ENCODE measurements at places on chromosomes 16 and 17.

GRCh38 chr16:76634847-76635697 is 357.9 kb downstream of the CNTNAP4 start:
- no peak for DNase-seq

DNA sequence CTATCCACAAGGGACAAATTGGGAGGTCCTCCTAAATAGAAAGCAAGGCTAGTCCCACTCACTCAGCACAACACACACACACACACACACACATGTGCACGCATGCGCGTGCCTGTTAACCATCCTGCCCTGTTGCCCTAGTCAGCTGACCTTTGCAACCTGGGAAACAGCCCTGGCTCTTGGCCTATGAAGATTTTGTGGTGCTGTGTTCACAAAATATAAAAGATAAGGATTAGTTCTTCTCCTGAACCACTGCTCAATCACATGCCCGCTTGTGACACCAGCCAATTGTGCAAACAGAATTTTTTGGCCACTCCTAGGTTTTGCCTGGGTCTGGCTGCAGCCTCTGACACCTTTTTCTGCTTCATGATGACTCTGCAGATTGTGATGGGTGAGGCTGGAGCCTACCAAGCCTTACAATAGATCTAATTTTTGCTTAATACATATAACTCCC is 3.3 kb upstream of the CES1 start:
- DNase-seq, result no peak

DNA sequence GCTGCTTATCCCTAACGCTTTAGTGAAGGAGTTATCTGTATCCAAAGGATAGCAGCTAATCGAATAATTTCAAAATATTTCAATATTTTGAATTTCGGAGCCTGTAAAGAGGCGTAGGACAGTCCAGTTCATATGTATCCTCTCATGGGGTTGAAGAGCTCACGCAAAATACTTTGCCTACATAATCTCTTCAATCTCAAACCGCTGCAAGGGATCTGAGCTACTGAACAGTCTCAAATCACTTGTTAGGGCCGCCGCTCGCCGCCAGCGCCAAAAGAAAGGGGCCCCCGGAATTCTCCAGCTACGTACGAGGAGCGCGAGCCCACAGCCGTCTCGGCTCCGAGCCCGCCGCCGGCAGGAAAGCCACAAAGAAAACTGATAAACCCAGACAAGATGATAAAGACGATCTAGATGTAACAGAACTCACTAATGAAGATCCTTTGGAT is 601 bp upstream of the RFWD3 start:
- DNase-seq, result no peak

- no peak for DNase-seq
These were observed 426.0 kb upstream of the CDH11 start for GRCh38 chr16:65547772-65548446.

DNA sequence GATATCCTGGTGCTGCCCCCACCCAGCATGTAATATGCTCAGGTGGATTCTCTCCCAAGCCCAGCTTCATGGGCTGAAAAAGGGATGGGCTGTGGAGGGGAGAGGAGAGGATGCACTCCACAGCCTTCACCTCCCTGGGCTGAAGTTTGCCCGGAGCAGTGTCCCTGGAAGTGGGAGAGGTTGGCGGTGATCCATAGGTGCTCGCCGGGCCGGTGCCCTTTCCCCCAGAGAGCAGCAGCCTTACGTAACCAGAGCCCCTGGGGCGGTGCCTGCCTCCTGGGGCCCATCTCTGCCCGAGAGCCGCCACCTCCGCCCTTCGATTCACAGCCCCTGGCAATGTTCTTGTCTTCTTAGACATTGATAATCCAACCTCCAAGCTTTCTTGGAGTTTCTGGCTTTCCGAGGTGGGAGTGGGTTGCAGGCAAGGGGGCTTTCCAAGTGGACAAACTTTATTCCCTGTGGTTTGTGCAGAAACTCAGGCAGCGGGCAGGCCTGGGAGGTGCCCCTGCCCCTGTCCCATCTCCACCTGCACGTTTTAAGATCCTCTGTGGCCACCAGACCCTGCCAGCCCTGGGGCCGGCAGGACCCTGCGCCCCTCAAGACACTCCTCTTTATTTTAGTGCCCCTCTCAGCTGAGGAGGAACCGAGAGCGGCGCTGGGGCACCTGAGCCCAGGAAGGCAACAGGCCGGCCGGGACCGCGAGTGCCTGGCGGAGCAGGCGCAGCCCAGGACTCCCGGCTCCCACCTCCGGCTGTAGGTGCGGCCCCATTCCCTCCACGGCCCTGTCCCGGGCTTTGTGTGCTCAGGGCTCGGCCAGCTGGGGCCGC is 3.1 kb upstream of the WDR90 start:
- no peak for DNase-seq

DNA sequence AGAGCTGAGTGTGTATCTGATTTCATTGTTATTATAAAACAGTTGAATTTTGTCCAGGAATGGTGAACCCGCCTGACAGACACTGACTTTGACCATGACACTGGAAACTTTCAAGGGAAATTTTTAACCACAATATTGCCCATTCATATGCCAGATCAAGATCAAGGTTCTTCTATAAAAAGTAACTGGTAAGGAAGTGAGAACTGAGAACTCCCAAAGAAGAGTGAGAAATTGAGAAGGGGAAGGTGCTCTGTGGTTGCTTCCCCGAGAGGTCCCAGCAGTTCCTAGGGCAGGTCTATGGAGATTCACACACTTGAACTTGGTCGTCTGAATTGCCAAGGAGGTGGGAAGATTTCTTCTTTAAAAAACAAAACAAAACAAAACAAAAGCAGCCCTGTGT is 27.3 kb downstream of the SLC6A4 start:
- DNase-seq, result no peak

DNA sequence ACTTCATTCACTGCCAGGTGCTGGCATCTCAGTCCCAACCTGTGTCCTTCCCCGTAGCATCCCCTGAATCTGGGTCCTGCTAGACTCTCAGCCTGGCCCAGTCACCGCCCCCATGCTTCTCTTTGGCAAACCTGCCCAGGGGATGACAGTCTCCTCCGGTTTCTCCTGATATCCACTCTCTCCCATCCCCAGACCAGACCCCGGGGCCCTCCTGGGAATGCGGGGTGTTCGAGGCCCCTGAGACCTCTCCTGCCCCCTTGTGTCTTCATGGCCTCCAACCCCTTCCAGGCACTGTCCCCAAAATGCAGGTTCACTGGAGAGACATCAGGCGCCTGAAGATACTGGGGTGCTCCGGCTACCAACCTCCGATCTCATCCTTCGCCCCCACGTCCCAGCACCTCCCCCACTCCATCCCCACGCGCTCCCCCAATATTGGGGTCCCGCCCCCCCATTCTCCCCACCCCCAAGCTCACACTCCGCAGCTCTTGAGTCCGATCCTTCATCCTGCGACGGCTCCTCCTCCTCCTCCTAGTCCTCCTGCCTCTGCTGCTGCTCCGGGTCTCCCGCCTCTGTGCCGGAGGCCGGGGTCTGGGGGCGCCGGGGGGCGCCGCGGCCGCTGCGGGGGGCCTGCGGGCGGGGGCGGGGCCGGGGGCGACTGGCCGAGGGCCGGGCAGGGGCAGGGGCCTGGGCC is 399 bp downstream of the STX1B start:
- DNase-seq, result no peak

DNA sequence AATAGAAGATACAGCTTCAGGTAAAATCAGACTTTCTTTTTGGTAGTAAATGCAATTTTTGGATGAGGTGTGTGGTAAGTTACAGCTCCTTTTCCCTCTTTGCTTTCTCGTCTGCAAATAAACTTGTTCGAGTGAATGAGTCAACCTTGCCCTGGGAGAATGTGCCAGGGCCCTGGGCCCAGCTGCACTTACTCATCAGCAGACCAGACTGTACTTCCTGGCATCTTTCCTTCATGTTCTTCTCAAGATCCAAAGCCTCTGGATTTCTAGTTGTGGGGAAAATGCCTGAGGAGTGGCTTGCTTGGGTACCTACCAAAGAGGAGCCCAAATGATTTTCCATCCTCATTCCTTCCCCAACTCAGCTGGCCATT is 5.4 kb upstream of the G6PC1 start:
- no peak for DNase-seq

GRCh38 chr16:67961551-67961957 is 6.9 kb downstream of the SLC12A4 start:
- no peak for DNase-seq

DNA sequence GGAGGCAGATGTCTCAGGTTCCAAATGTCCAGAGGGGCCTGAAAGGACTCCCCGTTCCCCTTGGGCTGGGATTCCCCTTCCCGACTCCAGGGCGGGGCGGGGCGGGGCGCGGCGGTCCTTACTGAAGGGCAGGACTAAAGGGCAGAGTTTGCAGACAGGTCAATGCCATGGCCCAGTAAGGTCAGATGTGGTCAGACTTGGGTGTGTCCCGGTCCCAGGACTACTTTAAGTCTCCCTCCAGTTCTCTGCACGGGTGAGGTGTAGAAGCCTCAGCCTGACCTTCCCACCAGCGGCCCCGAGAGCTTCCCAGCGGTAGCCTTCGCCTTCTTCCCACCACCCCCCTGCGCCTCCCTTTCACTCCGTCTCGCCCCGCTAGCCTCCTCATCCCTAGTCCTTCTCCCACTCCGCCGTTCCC is 532 bp downstream of the KDM6B start:
- no peak for DNase-seq

GRCh38 chr16:89412811-89413210 is 77.5 kb downstream of the ANKRD11 start:
- no peak for DNase-seq

- DNase-seq, result no peak
These were observed 679.8 kb upstream of the KIF2B start for GRCh38 chr17:53142890-53143289.

GRCh38 chr17:81040791-81041337 is 5.9 kb downstream of the BAIAP2 start:
- DNase-seq, result no peak

- DNase-seq, result no peak
These were observed 1.9 kb downstream of the NQO1 start for GRCh38 chr16:69724414-69724873.

DNA sequence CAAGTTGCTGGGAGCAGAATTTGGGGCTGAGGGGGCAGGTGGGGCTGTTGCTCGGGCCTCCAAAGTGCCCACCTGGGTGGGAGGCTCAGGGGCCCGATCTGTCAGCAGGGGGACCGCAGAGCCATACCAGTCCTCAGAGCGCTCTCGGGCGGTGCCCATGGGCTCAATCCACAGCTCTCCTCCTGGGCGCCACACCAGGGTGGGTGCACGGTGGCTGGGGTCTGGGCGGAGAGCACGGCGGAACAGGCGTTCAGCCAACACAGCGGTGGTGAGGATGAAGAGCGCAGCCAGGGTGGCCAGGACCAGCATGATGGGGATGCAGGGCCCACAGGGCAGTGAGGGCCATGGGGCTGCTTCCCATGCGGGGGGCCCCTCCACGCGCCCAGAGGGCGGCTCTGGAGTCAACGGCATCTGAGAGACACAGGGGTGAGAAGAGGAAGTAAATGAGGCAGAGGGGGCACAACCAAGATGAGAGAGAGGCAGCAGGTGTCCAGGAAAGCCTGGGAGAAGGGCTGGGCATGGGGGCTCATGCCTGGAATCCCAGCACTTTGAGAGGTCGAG is 1.2 kb downstream of the C16orf54 start:
- DNase-seq, result no peak

DNA sequence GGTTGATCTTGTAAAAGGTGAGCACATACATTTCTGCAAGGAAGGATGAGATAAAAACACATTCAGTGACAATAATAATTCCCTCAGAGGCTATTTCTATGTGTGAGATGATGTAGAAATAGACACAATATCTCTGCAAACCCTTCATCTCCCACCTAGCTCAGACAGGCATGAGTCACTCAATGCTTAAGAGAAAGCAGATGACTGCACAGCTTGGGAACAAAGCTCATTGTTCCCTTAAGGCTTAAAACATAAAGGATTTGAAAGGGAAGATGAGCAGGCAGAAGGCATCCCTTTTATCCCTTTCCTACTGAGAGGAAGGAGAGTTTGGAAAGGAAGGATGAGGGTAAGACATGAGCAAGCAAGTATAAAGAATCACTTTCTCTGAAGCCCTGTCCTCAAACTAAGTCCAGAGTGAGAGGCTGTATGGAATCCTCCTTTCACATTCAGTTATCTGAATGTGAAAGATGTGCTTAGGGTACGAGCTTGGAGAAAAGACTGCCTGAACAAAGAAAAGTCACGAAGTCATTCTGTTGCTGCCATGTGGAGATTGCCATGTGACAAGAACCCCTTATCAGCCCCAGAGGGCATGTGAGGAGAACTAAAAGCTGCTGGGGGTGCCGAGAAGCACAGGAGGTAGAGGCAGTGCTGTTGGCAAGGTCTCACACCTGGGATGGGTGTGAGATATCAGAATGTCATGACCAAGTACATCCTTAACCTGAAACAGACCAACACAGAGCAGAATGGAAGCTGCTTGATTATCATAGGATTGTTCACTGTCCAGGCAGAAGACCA is 58.2 kb downstream of the CNTNAP4 start:
- no peak for DNase-seq

- no peak for DNase-seq
These were observed 11.5 kb upstream of the SRCIN1 start for GRCh38 chr17:38617074-38617860.

DNA sequence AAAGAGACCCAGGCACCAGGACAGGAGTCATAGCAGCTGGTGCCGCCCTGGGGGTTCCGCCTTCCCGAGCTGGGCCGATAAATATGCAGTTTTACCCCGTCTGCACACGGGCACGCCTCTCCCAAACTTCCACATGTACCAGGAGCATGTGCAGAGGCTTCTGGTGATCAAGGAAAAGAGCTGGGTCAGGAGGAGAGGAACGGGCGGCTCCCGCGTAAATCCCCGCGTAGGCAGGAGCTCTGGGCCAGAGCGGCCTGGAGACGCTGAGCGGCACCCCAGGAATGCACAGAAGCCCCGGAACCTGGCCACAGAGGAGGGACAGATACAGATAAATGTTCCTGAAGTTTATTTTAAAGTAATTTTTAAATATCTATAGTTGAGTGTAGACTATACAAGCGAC is 46.6 kb upstream of the METRNL start:
- no peak for DNase-seq

- no peak for DNase-seq
These were observed 2.7 kb upstream of the CEMP1 start for GRCh38 chr16:2533912-2534311.

- no peak for DNase-seq
These were observed 52.5 kb downstream of the SHISA6 start for GRCh38 chr17:11293480-11293879.

DNA sequence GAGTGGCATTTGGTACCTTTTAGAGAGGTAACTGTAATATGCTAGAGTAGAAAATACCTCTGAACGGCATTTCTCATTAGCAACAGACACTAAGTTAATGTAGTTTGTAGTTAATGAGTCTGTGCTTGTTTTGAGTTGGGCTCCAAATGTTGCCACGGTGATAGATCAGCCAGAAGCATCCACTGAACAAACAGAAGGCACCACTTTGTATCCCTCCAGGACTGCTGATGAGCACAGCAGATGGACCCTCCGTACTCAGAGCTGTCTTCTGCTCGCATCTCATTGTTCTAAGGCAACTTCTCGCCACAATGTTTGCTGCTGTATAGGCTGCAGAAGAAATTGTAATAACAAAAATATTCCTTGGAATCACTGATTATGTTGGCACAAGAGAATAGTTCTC is 56.1 kb downstream of the TNRC6C start:
- no peak for DNase-seq

All from activated CD4-positive, CD25-positive, alpha-beta regulatory T cell treated with anti-CD3 and anti-CD28 coated beads, Interleukin-2, amount 50 U/mL, for 16 hours (primary cell).